ENCODE measurements at places on chromosomes 16 and 17.

DNA sequence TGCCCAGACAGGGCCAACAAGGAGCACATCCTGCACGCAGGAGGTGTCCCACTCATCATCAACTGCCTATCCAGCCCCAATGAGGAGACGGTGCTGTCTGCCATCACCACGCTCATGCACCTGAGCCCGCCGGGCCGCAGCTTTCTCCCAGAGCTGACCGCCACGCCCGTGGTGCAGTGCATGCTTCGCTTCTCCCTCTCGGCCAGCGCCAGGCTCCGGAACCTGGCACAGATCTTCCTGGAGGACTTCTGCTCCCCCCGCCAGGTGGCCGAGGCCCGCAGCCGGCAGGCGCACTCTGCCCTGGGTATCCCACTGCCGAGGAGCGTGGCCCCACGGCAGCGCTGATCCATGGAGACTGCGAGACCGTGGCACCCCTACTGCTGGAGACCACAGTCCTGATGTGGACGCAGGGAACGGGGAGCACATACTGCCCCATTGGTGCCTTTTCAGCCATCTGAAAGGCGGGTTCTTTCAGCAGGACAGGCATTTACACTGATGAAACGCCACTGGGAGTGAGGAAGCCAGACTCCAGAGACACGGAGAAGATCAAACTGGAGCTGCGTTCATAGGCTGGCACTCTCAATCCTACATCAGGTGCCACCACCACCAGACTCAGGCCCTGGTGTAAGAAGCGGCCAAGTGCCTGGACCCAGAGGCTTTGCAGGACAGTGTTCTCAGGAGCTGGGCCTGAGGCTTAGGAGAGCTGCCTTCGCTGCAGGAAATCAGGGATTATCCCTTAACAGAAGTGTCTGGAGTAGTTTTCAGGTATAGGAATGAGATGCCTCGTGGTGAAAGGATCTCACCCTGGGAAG, 2.6 kb downstream of the NT5C start:
- DNase-seq, result no peak

DNA sequence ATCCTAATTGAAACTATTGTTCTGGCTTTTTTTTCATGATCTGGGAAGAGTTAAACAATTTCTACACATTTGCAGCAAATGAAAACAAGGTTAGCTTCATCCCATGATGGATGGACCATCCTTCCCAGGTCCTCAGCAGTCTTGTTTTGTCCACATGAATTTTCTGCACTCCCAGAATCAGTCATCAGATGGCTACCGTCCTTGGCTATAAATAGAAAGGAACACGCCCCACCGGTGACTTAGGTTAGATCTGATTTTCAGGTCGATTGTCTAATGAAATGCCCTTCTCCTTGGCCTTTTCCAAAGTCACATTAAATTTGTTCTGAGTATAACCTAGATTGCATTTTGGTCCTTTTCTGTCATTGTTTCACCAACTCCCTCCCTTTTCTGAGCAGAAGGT, 41.4 kb upstream of the NOL11 start:
- no peak for DNase-seq

DNA sequence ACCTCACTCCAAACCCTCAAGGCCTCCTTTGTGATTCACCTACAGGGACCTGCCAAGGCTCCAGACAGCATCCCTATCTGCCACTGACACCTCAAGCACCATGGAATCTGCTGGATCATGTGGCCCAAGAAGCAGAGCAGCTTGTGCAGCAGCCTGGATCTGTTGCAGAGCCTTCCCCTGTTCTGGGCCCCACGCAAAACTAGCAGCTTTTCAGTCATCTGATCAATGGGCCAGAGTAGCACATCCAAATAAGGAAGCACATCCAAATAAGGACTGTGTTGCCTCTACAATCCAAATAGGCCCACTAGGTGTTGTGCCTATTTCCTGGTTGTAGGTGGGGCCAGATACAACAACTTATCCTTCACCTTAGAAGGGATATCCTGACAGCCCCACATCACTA, 97.1 kb upstream of the GNAO1 start:
- no peak for DNase-seq

- no peak for DNase-seq
Observed at GRCh38 chr17:46901291-46901690, 21.7 kb upstream of the GOSR2 start.

DNA sequence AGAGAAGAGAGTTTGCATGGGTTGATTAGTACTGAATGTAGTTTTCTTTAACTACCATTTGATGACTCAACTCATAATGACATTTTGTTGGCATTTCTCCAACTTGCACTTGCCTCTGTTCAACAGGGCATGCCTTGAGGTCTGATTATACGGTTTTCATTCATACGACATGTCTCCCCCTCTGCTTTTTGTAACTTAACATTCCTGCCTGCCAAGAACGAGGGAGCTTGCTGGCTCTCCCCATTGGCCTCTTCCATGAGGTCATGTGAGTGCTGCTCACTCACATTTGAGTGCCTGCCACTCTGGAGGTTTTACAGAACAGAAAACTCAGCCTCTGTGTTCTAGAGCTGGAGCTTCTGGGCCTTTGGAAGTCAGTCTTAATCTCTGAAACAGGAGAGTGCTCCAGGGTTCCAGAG, 19.7 kb downstream of the MAP2K6 start:
- no peak for DNase-seq

GRCh38 chr16:64096689-64097088, 1025.2 kb downstream of the CDH11 start:
- no peak for DNase-seq

- no peak for DNase-seq
Observed at GRCh38 chr16:70808371-70808770, 7.4 kb upstream of the VAC14 start.

DNA sequence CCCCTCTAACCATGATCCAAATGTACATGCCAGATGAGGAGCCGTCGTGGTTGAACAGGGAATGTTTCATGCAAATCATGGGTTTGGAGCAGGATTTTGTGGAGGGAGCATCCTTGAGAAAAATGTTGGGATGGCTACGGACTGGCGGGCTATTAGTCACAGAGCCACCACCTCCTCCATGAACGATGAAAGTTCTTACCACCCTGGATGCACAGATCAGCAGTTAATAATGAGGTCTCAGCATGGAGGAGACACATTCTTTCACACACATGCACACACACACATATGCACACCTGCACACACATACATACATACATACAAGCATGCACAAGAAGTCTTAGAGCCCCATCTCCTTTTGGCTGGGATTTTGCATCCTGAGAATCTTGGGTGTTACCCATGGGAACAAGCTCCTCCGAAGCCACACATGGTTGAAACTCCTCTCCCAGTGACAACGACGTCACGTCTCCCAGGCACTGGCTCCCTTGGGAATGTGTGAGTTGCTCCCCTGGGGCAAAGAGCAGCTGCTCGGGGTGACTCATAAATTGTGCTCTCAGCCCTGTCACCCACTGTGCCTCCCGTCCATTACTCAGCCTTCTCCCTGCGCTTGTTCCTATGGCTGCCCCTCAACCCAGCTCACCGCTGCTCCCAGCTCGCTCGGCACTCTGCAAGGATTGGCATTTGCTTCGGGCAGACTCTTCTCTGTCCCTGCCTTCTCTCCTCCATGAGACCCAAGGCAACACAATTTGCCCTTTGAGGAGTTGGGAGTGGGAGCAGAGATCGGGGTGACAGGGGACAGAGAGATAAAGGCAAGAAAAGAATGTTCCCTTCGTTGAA, 344.6 kb downstream of the SOX9 start:
- DNase-seq, result no peak

DNA sequence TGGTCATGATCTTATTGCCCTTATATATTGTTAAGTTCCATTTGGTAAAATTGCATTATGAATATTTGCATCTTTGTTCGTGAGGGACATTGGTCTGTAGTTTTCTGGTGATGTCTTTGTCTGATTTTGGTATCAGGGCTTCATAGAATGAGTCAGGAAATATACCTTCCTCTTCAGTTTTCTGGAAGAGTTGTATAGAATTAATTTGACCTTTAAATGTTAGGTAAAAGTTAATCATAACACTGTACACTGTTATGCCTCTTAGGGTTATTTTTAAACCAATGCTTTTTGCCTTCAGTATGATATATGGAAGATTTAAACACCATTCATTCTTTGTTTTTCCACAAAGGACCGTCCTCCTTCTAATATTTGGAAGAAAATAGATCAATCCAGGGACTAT, 180.0 kb downstream of the CHD9 start:
- no peak for DNase-seq

DNA sequence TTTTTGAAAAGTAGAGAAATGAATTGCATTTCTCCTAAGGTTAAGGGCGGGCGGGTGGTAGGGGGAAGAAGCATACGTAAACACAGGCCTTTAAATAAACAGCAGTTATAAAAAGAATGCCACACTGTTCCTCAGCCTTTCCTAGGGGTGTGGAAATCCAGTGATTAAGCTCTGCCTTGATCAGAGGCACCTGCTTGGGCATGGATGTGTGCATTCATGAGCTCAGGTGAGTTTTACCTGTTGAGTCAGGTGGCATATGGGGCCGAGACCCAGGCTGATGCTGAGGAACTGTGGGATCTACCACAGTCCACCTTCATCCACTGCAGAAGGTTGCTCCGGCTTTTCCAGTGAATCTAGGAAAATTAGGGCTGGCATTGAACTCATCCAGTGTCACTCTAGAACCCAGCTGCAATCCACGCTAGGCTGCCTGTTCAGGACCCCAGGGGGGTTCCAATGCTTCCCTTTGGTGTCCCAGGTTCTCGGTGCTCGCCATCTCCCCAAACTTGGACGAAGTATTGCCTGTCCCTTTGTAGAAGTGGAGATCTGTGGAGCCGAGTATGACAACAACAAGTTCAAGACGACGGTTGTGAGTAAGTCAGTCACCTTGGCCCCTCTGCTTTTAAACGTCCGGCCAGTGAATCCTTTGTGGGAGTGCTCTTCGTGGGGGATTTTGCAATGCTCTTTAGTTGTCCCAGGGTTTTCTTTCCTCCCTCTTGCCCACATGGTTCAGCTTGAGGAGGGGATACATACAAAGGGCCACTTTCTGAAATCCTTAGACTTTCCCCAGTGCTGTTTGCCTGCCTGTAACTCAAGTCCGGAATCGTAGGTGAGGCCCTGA, 72.7 kb downstream of the SDR42E1 start:
- DNase-seq, result no peak

GRCh38 chr17:17351901-17352781, 49.0 kb downstream of the NT5M start:
- no peak for DNase-seq

DNA sequence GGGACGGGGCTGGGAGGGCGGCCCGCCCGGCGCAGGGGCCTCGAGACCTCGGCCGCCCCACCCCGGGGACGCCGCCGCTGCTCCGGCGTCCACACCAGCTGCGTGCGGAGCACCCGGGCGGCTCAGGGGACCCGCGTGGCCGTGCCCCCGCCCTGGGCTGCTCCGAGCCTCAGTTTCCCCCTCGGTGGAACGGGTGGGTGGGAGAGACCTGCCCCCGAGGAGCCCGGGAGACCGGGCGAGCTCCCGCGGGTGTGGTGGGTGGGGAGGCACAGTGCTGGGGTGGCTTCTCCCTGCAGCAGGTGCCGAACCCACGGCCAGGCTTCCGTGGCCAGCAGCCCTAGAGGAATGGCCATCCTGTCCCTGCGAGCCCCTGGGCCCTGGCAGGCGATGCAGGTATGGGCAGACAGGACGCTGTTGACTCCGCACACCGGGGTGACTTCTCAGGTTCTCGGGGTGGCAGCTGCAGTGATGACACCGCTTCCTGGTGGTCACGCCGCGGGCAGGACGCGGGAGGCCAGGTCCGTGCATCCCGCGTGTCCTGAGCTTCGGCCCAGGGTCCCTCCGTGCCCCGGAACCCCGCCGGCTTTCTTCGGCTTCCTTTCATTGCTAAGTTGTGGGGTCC, 677 bp downstream of the DEF8 start:
- DNase-seq, result no peak

GRCh38 chr16:1933097-1933661, 9.8 kb downstream of the MSRB1 start:
- no peak for DNase-seq

DNA sequence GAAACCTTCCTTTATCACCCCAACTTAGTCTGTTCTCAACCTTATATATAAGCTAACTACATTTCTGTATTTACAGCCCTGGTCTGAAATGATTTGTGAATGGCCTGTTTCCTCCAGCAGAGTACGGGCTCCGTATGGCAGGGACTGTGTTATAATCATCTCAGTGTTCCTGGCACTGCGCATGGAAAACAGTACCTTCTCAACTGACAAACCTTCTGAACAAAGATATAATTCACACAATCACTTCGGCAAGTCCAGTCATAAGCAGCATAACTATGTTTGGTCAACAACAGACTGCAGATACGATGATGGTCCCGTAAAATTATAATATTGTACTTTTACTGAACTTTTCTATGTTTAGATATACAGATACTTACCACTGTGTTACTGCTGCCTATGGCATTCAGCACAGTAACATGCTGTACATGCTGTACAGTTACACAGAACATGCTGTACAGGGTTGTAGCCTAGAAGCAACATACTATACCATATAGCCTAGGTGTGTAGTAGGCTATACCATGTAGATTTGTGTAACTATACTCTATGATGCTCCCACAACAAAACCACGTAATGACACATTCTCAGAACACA, 30.0 kb downstream of the ANKFY1 start:
- DNase-seq, result no peak

DNA sequence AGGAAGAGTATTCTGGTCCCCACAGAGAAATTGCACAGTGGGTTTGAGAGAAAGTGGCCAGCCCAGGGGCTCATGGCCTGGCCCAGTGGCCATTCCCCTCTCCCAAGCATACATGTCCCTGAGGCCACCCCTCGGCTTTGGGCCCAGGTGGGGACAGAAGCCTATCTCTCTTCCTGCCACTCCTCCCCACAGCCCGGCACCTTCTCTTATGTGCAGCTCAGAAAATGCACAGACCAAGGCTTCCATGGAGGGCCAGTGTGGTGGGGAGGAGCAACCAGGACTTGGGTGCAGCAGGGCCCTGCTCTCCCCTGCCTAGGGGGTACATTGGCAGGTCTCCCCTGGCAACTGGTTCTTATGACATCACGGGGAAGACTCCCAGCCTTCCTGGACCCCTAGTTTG, at the start of gene C16orf90:
Gene C16orf90, minus strand, starts transcription at position 314 of the 400 bp plus-strand sequence. Its CDS starts 68 bp downstream, at position 246.
- no peak for DNase-seq

GRCh38 chr17:65564793-65565192, 3.3 kb upstream of the AXIN2 start:
- no peak for DNase-seq

DNA sequence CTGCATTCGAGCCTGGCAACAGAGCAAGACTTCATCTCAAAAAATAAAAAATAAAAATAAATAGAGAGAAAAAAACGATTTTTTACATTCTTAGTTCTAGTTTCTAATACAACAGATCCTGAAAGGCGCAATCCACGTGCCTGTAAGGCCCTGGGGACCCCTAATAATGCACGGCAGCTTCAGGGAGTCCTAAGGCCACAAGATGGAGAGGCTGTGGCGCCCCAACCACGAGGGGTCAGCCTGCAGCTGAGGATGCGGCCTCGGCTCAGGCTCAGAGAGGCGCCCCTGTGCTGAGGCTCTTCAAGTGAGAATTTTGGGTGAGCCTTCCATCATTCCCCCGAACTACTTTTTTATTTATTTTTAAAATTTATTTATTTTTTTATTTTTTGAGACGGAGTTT, 10.9 kb downstream of the P4HB start:
- no peak for DNase-seq

DNA sequence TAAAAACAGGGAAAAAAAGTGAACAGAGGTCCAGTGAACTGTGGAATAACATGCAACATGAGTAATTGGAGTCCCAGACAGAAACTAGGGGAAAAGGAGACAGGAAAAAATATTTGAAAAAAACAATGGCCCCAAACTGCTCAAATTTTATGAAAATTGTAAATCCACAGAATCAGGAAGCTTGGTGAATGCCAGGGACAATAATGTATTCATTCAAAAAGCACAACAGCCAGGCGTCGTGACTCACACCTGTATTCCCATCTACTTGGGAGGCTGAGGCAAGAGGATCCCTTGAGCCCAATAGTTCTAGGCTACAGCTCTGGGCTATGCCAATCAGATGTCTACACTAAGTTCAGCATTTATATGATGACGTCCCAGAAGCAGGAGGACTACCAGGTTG, 23.7 kb downstream of the NCOR1 start:
- no peak for DNase-seq

Measured in CD4-positive, alpha-beta T cell treated with Interleukin-4 for 4 hours (primary cell).